Left forelimb (tissue), 1 donor: ENCODE measurements at places on chromosomes 5 and 9.

GRCh38 chr5:140868721-140869554, at the start of gene PCDHA11:
PCDHA11 (plus strand) TSS chr5:140868957; CDS start chr5:140869104, 147 bp downstream.
- no peak for DNase-seq

DNA sequence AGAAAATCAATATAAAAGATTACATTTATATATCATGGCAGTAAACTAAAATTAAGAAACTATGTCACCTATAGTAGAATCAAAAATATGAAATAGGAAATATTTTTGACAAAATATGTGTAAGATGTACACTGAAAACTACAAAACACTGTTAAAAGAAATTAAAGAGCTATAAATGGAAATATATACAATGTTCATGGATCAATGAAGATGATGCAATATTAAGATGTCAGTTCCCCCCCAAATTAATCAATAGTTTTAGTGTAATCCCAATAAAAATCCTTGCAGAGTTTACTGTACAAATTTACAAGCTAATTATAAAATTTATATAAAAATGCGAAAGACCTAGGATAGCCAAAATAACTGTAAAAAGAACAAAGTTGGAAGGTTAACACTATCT, 173.0 kb upstream of the ADRA1B start:
- DNase-seq, result no peak

DNA sequence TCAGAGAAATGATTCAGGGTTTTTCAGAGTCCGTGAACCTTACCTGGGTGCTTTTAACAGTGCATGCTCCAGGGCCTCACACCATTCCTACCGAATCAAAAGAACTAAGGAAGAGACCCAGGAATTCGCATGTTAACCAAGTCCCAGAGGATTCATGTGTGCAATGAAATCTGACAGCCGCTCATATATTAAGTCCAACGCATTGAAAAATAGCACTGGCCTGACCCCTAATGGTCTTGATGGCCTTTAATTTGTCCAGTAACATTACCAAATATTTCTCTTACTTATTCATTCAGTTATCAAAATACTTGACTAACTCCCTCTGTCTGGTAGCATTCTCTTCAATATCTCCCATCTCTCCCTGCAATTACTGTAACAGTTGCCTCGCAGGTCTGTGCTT, 55.0 kb upstream of the MARCHF11 start:
- no peak for DNase-seq

DNA sequence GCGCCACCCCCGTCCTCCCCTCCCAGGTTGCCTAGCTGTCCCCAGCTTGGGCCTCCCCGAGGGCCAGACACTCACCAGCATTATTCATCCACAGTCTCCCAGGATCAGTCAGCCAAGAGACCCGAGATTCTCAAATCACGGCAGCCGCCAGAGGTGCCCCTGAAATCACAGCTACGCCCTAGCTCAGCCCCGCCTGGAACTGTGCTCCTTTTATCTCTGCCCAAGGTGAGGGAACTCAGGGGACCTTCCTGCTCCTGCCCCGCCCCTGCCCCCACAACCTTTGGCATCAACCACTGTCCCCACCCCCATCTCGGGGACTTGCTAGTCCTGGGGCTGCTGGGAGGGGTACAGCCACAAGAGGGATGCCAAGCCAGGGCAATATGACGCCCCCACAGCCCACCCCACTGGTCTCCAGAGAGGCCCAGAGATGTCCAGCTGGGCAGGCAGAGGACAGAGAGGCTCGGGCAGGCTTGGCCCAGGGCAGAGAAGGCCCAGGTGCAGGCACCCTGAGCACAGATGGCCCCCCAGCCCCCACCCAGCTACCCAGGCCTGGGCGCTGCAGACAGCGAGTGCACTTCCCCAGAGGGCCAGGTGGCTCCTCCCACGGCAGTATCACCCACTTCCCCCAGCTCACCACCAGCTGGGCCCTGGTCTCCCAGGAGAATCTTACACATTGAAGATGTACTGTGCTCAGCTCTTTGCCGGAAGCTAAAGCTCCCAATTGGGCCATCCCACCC, at the start of gene FUT7:
FUT7 (minus strand) TSS at position 185 of the 737 bp plus-strand sequence; CDS start at position 88, 97 bp downstream.
- DNase-seq, result no peak

DNA sequence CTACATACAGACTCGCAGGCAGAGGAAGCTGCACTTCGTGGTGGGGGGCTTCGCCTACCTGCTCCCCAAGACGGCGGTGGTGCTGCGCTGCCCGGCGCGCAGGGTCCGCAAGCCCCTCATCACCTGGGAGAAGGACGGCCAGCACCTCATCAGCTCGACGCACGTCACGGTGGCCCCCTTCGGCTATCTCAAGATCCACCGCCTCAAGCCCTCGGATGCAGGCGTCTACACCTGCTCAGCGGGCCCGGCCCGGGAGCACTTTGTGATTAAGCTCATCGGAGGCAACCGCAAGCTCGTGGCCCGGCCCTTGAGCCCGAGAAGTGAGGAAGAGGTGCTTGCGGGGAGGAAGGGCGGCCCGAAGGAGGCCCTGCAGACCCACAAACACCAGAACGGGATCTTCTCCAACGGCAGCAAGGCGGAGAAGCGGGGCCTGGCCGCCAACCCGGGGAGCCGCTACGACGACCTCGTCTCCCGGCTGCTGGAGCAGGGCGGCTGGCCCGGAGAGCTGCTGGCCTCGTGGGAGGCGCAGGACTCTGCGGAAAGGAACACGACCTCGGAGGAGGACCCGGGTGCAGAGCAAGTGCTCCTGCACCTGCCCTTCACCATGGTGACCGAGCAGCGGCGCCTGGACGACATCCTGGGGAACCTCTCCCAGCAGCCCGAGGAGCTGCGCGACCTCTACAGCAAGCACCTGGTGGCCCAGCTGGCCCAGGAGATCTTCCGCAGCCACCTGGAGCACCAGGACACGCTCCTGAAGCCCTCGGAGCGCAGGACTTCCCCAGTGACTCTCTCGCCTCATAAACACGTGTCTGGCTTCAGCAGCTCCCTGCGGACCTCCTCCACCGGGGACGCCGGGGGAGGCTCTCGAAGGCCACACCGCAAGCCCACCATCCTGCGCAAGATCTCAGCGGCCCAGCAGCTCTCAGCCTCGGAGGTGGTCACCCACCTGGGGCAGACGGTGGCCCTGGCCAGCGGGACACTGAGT, 255.9 kb downstream of the SAXO1 start:
- no peak for DNase-seq

- DNase-seq, result no peak
Observed at GRCh38 chr5:97840643-97841042, 657.6 kb upstream of the RIOK2 start.
